ENCODE measurements at places on chromosomes 1 and 21.

GRCh38 chr1:226661965-226662364, 77.1 kb downstream of the ITPKB start:
- peak; percentile 61 for DNase-seq

- no peak for DNase-seq
Measured at GRCh38 chr1:60924165-60924564, 158.2 kb upstream of the NFIA start.

DNA sequence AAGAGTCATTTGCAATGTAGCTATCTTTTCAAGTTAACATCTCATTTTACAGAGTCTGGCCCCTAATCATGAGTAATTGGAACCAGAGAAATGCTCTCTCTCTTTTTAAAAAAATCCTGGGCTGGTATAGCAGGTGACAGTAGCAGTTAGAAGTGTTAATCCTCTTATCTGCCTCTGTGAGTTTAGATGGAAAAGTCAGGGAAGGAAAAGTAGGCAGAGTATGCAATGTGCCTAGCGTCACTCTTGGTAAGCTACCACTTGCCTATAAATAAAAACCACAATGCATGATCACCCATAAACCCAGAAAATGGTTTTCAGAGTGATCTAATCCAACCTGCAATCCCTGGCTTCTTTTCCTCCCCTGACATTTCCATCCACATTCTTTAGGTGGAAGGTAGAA, 43.2 kb downstream of the UTP25 start:
- no peak for DNase-seq

DNA sequence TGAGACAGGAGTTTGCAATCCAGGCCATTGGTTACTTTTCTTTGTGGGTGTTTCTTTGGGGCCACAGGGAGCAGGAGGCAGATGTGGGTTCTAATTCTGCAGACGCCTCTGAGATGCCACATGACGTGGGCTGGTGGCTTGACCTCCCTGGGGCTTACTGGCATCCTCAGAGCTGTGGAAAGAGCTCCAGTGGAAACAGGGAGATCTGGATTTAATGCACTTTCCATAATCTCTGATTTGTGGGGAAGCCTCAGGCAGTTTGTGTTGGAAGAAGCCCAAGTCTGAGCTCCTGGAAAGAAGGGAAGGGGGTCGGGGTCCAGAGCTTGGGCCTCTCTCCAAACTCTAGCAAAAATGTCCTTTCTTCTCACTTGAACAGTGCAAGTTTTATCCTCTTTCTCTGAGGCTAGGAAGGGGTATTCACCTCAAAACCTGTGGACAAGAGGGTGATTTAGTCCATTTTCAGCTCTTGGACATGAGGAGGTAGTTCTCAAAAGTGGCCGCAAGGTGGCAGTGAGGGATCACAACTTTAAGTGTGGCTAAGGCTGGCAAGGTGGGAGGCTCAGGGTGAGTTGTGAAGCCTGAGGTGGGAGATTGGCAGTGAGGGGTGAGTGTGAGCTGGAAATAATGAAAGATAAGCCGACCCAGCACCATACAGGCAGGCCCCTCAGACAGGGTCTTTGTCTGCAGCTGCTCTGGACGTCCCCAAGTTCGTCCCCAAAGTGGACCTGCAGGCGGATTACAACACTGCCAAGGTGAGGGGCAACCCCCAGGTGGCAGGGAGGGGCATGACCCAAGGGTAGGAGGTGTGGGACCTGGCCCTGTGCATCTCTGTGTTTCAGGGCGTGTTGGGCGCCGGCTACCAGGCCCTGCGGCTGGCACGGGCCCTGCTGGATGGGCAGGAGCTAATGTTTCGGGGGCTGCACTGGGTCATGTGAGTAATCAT, 9.2 kb downstream of the IKBKE start:
- DNase-seq: peak; percentile 71

GRCh38 chr21:16865632-16866031, 647.2 kb upstream of the CXADR start:
- DNase-seq: no peak

- DNase-seq: no peak
Measured at GRCh38 chr1:96329121-96329520, 392.5 kb upstream of the PTBP2 start.

DNA sequence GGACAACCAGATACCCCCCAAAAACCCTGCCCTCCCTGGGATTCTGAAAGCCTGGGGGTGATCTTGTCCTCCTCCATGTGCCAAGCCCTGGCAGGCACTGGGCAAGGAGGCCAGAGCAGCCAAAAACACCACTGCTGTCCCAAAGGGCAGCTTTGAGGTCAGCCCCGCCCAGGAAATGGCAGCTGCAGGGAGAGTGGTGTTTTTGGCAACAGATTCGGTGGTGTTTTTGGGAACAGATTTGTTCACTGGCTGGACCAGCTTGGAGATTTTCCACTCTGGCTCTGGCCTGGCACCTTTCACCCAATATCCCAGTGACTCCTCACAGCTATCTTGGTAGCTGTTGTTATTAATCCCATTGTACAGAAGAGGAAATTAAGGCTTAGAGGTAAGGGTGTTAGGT, 34.7 kb downstream of the LRP8 start:
- no peak for DNase-seq

GRCh38 chr1:235998812-235999211, 66.1 kb downstream of the NID1 start:
- DNase-seq: no peak

- DNase-seq: no peak
Measured at GRCh38 chr1:231443363-231443762, 21.3 kb upstream of the EGLN1 start.

- DNase-seq: no peak
Measured at GRCh38 chr1:232900818-232901217, 49.6 kb upstream of the NTPCR start.

- DNase-seq: no peak
Measured at GRCh38 chr1:15933684-15934083, 42.2 kb downstream of the ZBTB17 start.

DNA sequence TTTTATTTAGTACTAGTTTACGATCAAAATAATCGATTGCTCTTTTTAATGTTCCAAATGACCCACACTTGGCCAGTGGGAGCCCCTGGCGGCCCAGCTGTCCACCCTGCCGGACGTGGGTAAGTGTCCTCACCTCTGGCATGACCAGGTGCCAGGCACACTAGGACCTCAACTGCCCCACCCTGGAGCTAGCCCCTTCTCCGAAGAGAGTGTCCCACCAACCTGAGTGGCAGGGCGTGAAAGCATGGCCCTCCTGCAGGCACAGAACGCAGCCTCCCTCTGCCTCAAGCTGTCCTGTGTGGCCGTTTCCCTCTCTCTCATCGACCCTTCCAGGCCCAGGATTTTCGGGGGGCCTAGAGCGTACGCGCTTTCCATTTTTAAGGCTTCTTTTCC, 32.9 kb upstream of the AGPAT3 start:
- DNase-seq: no peak

GRCh38 chr1:21634806-21635535, 34.2 kb downstream of the RAP1GAP start:
- no peak for DNase-seq

DNA sequence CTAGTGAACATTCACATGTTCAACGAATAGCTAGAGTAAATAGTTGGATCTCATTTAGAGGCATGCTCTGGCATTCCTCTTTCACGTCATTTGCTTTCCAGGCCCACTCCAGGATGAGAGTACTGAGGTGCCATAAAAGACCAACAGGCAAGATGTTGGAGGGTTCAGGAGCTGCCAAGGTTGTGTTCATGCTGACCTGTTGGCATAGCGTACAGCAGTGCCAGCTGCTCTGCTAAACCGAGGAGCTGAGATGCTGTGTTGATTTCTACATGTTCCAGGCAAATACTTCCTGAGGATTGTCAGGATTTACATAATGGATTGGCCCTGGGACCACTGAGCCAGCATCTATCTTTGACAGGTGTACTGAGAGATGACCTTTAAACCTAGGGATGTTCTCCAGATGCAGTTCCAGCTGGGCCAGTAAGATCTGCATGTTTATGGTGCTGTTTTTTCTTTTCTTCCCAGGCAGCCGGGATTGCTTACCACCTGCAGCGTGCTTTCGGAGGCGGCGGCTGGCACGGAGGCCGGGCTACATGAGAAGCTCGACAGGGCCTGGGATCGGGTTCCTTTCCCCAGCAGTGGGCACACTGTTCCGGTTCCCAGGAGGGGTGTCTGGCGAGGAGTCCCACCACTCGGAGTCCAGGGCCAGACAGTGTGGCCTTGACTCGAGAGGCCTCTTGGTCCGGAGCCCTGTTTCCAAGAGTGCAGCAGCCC, 66.9 kb downstream of the DISC1 start:
- peak; percentile 73 for DNase-seq

DNA sequence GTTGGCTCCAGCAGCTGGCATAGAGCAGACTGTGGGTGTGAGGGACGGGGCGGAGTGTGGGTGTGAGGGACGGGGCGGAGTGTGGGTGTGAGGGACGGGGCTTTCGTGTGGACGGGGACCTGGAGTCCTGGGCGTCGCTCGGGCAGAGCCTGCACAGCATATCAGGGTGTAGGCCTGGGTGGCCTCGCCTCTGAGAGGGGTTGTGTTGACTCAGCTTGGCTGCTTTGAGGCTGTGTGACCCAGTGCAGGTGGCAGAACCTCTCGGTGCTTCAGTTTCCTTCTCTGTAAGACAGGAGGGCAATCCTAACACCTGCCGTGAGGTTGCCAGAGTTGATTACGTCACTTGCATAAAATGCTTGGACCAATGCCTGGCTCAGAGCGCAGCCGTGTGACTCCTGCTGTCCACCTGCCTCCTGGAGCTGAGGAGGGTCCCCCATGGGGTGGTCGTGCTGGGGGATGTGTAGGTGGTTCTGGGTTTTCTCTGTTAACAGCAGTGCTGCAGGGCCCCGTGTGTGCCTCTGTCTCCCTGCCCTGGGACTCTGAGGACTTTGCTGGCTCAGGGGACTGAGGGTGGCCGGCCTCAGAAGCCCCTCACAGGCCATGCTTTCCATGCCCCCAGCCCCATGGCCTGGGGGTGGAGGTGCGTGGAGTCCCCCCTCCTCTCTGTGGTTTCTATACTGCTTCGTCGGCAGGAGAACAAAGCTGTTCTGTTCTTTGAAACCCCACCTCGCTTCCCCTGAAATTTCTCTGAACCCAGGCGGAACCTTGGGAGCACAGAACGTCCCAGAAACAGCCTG, 15.4 kb downstream of the PDXK start:
- no peak for DNase-seq

- DNase-seq: no peak
Measured at GRCh38 chr1:206782448-206782847, 10.2 kb upstream of the IL10 start.

DNA sequence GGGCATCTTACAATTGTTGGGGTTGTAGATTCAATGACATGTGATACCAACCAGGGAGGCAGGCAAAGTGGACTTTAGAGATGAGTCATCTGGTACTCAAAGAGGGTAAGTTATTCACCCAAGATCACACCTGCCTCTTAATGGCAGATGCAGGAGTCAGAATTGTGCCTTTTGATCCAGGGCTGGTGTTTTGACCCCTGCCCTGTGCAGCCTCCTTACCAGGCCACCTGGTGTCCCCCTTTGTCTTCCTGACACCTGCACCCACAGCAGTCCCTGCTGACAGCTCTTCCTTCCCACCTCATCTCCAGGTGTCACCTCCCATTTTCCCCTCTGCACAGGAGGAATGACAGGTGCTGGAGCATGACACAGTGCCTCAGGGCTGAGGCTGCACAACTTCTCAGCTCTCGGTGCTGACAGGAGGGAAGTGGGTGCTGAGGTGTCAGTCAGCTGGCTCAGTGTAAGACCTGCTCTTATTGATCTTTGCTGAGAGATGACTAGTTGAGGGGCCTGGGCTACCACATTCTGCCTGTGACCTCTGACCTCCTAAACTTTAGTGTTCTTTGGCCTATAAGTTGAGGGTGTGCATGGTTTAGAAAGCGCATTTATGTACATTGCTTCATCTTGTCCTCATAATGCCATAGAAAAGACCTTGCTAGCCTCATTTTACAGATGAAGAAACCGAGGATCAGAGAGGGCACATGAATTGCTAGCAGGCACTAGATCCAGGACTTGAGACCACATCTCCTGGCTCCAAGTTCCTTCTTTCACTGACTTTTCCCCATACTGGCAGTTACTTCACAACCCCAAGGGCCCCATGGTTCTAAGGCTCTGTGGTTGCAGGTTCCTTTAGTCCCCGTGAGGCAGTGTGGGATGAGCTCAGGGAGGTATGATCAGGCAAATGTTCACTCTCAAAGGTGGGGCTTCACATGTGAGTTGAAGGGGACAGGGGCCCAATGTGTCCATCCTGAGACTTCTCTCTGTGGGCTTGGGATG, 31.3 kb downstream of the CACNA1E start:
- no peak for DNase-seq

- DNase-seq: no peak
Measured at GRCh38 chr21:45584786-45585185, 42.5 kb upstream of the SLC19A1 start.

DNA sequence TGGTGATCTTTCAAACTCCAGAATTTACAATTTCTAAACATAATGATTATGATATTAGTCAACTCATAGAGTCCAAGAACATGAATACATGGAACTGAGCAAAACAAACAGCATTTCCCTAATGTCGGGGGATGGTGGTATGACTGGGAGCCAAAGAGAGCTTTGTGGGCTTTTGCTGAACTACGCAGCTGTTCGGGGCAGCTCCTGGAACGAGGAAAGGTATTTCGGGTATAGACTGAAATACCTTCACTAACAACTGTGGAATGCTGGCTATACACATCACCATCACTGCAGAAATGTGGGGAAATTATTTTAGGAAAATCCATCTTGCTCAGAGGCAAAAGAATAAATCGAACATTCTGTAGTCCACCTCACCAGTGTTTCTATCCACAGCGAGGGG, 30.2 kb upstream of the VPS26C start:
- DNase-seq: no peak

GRCh38 chr1:111378791-111379190, 48.7 kb downstream of the OVGP1 start:
- DNase-seq: peak; percentile 33

- DNase-seq: no peak
Measured at GRCh38 chr21:39117440-39117970, 65.7 kb downstream of the PSMG1 start.

GRCh38 chr1:208007938-208008342, 97.0 kb upstream of the CD34 start:
- DNase-seq: no peak

GRCh38 chr1:30418939-30419720, 304.3 kb downstream of the MATN1 start:
- no peak for DNase-seq

DNA sequence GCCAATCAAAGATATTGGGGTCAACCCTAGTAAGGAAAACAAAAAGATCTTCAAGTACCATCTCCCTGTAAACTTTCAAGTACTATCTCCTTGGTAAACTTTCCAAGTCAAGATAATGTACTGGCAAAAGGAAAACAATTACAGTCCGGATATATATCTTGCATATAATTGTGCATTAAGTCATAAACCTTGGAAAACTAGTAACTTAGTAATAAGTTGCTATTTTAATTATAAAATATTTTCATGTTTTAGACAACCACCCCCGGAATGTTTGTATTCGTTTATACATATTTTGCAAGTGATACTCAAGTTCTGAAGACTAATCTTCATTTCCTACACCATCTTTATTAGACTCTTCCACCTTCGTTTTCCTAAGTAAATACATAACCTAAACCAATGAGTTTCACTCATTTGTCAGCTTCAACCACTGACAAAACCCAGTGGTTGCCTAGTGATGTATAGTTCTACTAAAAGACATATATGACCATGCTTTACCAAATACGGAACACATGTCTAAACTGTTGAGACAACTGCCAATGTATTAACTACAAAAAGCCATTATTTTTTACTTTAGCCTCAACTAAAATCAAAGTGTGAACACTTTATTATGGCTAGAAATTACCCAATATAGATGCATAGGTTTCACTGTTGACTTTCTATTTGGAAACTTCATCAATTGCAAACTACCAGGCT, 1.7 kb downstream of the AKT3 start:
- no peak for DNase-seq

GRCh38 chr1:163672976-163673758, 351.4 kb downstream of the NUF2 start:
- no peak for DNase-seq

GRCh38 chr1:209685821-209686220, 10.6 kb downstream of the G0S2 start:
- DNase-seq: no peak

All from NCI-H2171 (cell line).